ENCODE measurements at places on chromosomes 2 and 18.

DNA sequence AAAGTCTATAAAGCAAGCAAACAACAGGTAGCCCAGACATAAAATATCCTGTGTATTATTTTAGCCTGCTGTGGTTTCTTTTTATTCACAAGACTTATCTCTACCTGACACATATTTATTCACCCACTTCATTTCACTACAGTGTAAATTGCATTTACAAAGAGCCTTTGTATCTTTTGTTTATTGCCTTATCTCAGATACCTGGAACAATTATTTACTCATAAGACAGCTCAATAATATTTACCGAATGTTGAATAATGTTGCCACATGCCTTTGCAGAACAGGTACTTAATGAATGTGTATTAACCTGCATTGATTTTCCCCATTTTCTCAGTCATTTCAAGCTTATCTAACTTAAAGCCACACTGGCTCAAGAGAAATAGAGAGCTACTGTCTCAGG, 603.6 kb downstream of the FBXO15 start:
- DNase-seq, result no peak

- DNase-seq, result no peak
These were observed 41.4 kb upstream of the TRIB2 start for GRCh38 chr2:12675352-12675795.

- no peak for DNase-seq
These were observed 17.0 kb upstream of the BMP10 start for GRCh38 chr2:68888038-68888704.

- DNase-seq, result no peak
These were observed 79.6 kb downstream of the OSBPL6 start for GRCh38 chr2:178273787-178274360.

- DNase-seq, result peak; percentile 21
These were observed 1.1 kb upstream of the TACR1 start for GRCh38 chr2:75200140-75201096.

- no peak for DNase-seq
These were observed 55.5 kb downstream of the SEPTIN10 start for GRCh38 chr2:109558076-109558882.

- DNase-seq, result no peak
These were observed 10.8 kb downstream of the TYMS start for GRCh38 chr18:668260-668659.

GRCh38 chr2:240298803-240299709, 136.4 kb upstream of the GPC1 start:
- no peak for DNase-seq

Data from C1 segment of cervical spinal cord (tissue), 14 donors.